MG63 (cell line): ENCODE measurements at places on chromosomes 13 and 19.
A peak's percentile ranks its signal among the peaks of the same experiment; 100 is the strongest.

GRCh38 chr19:7210359-7210758 lies 83.9 kb downstream of the INSR start:
- DNase-seq, result no peak

GRCh38 chr19:36986601-36987000 lies 70.5 kb downstream of the ZNF568 start:
- DNase-seq, result no peak

GRCh38 chr19:480016-480855 lies 16.1 kb upstream of the MADCAM1 start:
- peak; percentile 52 for DNase-seq

DNA sequence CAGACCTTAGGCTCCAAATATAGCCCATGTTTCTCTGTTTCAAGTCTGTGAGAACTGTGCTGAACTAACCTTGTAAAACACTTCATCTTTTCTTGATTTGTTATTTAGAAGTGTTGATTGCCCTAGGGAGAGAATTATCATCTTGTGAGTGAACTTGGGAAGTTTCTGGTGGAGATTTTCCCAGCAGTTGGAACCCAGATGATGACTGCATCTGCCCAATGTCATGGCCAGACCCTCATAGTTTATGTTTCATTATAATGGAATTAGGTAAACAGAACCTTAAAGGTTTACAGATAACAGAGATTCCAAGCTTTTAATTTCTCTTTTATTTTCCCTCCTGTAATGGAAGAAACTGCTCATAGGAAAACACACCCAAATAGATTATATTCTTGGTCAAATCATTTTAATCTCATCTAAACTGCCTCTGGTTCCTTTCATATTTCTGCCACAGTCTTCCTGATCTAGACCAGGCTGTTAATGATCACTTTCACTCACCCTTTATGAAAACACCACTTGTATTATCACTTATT lies 569.1 kb downstream of the KCTD12 start:
- no peak for DNase-seq

GRCh38 chr19:39867952-39868351 lies 21.8 kb upstream of the FBL start:
- DNase-seq, result no peak

DNA sequence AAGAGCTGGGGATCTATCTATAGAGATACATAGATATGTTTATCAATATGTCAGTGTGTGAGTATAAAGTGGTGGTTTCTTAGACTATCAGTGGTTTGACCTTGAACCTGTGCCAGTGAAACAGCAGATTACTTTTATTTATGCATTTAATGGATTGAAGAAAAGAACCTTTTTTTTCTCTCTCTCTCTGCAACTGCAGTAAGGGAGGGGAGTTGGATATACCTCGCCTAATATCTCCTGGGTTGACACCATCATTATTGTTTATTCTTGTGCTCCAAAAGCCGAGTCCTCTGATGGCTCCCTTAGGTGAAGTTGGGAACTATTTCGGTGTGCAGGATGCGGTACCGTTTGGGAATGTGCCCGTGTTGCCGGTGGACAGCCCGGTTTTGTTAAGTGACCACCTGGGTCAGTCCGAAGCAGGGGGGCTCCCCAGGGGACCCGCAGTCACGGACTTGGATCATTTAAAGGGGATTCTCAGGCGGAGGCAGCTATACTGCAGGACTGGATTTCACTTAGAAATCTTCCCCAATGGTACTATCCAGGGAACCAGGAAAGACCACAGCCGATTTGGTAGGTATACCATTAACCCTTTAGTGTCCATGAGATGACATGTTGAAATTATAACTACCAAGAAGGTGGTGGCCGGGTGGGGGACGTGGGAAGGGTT lies 880 bp downstream of the FGF9 start:
- DNase-seq, result no peak

GRCh38 chr13:47033216-47033615 lies 136.4 kb upstream of the HTR2A start:
- peak; percentile 7 for DNase-seq

DNA sequence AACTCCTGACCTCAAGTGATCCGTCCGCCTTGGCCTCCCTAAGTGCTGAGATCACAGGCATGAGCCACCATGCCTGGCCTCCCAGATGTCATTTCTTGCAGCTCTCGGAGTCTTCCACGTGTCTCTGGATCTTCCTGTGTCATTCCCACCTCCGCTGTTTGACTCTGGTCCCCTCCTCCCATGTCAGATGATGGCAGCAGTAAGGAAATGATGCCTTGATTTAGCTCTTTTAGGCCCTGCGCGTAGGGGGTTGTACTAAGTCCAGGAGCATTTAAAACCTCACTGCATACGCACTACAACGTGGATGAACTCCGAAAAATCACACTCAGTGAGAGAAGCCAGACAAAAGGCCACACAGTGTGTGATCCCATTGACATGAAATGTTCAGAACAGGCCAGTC lies 113.1 kb downstream of the GNG7 start:
- no peak for DNase-seq

DNA sequence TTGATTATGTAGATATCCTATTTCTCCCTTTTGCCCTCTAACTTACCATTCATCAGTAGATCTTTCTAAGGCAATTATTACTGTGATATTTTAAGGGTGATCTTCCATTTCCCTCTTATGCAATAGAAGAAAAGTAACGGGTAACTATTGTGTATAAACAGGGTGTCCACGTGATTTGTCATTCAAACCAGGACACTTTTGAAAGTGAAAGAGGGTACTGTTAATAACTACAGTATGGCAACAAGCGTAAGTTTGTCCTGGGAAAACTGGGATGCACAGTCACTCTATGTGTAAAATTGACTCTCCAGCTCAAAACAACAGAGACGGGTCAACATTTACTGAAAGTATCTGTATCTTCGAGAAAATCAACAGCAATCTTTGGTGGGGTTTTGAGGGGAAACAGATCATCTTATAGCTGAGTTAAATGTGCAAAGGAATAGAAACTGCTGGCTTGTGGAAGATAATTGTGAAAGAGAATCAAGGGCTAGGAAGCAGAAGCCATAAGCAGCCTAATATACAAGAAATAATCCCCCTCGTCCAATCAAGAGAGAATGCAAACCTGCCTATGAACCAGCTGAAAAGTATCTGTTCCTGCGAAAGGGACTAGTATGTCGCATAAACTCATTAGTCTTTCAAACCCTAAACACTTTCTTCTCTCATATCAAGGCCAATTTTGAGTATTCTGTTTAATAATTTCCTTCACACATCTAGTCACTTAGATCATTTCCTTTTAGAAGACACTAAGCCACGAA lies 126.7 kb downstream of the FOXO1 start:
- no peak for DNase-seq
